Stomach (tissue), 19 donors: ENCODE measurements at places on chromosomes 2 and 18. TPM values are rescaled to one million over a fixed set of nuclear protein-coding genes. Genes with fewer than 3 reads are reported as not detected.

Gene ALPP
- not detected for total RNA-seq

- peak; percentile 90 for DNase-seq
Measured at GRCh38 chr18:48929941-48930713, 20.6 kb downstream of the SMAD7 start.

GRCh38 chr2:9692456-9693195 is 61.8 kb upstream of the YWHAQ start:
- no peak for DNase-seq

Gene AP1S3
- total RNA-seq, result 11.6 TPM

GRCh38 chr2:24972315-24972961 is 683 bp upstream of the DNAJC27 start:
- no peak for DNase-seq

DNA sequence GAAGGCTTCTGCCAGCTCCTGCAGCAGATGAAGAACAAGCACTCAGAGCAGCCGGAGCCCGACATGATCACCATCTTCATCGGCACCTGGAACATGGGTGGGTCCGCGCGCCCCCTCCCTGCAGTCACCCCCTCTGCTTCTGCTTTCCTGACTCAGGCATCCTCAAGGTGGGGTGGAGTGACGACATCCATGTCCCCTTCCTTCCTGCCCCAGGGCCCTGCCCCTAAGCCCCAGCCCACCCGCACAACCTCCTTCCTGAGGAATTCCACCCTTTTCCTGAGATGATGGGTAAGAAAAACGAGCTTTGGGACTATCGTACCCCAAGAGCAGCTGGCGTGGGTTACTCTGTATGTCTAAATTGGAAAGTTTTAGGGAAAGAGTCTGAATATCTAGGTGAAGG is 89.7 kb upstream of the ATG16L1 start:
- no peak for DNase-seq

DNA sequence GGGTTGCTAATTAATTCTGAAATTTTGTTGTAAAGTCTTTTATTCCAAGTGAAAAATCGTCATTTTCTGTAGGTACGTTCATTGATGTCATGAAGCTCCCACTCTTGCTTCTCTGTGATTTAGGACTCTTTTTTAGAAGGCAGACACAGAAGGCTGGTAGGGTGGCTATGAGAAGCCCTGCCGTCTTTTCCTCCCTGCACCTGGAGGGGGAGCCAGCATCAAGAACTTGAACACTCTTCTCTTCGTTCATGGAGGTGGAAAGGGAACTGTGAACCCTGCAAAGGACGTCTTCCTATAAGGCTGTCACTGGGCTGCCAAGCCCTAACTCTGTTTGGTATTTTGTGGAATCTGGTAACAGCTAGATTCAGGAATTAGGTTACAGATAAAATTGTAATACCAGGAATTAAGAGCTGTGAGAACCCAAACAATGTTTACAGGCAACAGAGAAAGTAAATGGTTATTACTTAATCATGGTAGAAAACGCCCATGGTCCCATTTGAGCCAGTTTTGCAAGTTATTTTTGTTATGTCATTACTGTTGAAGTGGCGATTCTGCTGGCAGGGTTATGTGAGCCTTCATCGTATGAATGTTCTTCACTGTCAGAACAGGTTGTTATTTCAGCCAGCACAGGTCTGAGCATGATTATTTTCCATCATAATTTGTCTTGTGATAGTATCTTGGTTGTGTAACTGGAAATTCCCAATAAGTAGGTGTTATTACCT is 112.2 kb downstream of the OSBPL6 start:
- DNase-seq, result peak; percentile 60

DNA sequence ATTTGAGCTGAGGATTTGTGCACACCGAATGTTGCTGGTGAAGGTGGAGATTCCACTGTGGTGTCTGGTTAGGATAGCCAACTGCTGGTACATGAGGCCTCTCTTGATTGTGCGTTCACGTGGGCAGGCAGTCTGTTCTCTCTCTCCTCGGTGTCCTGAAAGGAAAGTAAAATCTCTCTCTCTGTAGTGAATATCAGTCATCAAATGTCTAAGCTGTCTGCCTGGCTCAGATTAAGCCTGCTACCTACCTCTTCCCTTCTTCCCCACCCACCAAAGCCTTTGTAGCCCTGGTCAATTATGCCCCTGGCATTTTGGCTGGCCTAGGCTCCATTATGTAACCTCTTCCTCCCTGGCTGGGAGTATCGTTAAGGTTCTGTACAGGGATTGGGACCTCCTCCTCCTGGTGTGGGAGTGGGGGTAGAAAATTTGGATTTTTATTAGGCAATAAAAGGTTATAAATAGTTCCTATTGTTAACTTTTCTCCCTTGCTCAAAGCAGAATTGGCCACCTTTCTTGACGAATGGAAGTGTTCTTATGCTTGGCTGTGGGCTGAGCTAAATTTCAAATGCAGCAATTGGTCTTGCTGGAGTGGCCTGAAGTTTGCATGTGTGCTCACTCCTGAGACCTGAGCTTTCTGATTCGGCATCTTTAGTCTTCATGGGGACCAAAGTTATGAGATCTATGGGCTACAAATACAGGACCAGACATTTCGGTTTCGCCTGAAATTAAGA is 148.8 kb downstream of the WDSUB1 start:
- DNase-seq, result no peak

- DNase-seq, result no peak
Measured at GRCh38 chr18:63312737-63313395, 6.7 kb downstream of the BCL2 start.

DNA sequence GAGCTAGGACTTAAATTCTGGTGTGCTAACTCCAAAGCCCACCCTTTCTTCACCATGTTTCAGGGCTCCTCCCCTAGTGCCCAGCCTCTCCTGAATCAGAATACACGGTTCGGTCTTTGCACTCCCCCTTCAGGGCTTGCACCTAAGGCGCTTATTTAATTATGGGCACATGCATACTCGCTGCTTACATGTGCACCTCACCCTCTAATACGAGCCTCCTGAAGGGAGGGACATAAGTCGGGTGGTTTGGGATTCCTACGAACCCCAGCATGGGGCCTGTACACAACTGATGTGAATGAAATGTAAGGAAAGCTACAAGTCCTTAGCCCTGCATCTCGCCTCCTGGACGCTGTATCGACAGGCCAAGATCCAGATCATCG is 435 bp downstream of the IFT172 start:
- DNase-seq, result no peak

Gene TMEM200C
- not detected for total RNA-seq

DNA sequence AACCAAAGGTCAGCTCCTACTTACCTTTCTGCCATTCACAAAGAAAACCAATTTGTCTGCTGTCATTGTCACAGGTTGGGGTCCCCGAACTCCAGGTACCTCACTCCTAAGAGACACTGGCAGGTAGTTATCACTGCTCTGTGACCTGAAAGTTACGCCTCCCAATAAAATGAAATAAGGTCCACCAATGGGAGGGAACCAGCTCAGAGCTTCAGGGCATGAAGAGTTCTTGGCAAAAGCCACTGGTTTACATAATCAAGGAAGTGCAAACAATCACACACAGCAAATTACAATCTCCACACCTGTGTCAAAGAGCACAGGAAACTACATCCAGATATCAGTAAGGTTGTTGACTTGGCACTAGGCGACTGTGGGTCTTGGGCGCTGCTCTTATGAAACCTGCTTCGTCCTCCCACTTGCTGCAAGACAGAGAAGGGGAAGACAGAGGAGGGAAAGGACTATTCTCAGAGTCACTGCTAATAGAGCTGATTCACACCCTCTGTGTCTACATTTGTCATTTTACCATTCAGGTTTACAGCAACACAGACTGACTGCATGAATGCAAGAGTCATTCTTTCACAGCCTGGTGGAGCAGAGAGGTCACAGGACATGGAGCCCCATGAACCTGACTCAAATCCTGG is at the start of gene XDH:
TSS of gene XDH (minus strand) at position 142 of the 641 bp plus-strand sequence. CDS start at position 66, 76 bp downstream.
- DNase-seq, result peak; percentile 77

DNA sequence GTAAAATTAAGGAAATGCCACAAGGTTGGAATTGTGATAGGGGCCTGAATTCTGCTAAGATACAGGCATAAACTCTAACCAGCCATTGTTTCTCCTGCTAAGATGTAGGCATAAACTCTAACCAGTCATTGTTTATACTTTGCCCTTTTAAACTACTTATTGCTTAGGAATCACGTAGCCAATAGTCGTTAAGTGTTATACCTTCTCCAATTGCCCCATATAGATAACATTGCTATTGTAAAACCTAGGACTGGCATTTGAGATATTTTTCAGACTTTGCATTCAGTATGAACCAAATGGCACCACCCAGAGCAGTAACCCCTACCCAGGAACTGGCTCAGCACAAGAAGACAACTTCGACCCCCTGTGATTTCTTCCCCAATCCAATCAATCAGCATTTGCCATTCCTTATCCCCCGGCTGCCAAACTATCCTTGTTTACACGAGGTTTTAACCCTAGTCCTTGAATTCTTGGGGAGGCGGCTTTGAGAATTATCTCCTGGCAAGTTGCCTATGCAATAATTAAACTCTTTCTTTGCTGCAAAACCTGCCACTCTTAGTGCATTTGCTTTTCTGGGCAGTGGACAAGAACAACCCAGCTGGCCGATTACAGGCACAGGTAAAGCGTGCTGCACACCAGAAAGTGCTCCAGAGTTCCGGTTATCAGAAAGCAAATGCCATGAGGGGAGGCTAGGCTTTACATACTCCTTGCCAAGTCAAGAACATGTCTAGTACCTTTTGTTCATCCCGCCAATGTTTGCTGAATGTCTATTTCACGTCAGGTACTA is 167.6 kb downstream of the LAMA1 start:
- no peak for DNase-seq

Gene PRSS56
- not detected for total RNA-seq

GRCh38 chr18:3525870-3526420 is 76.0 kb downstream of the TGIF1 start:
- DNase-seq, result no peak

DNA sequence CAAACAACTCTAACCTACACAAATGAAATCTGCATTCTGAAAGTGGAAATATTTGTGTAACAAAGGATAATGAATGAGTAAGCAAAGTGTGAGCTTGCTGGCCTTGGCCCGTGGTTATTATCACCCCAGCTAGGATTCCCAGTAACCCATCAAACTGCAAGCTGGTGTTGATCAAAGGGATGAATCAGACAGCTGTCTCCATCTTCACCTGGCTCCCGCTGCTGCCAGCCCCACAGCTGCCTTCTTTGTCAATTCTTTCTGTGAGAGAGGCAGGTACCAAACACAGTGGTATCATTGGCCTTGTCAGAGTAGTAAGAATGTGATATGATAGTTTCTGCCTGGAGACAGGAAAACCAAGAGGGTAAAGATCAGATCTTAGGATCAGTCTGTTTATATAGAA is 25.2 kb upstream of the RGPD4 start:
- no peak for DNase-seq

GRCh38 chr18:48922801-48923730 is 27.7 kb downstream of the SMAD7 start:
- peak; percentile 87 for DNase-seq

Gene IL36RN
- total RNA-seq, result not detected

Gene MGAT4A
- total RNA-seq, result 42.2 TPM

Gene SDC1
- 70.3 TPM for total RNA-seq

Gene DNAH7
- 3.3 TPM for total RNA-seq

DNA sequence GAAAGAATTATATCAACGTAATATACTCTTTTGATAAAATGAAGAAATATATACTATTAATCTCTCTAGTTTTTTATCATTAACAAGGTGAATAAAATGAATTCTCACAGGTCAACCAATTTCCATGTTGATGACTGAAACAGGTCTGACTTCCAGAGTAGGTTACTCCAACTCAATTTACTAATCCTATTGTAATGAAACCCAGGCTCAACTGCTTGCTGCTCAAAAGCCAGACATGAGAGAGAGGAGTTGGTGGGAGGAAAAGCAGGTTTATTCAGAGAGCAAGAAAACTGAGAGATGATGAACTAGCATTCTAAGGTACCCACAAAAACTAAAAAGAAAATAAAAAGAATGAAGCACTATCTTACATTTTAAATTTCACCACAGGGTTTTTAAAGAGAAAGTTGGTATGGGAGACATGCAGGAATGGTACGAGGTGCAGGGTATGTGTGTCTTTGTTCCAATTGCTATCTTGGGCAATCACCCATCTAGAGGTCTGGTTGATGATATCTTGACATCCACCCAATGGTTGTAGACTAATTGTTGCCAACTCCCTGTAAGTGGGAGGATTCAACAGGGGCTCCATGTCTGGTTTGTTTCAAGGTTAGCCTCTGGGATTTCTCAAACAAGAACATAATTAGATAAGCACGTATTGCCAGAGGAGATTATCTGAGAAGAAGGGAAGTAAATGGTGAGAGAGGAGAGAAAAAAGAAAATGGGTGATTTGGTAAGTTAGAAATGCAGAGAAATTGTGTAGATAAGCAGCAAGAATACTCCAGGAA is 471.4 kb upstream of the REG3G start:
- no peak for DNase-seq

GRCh38 chr2:55314985-55315384 is 46.0 kb upstream of the MTIF2 start:
- no peak for DNase-seq

Gene LYPD1
- 8.4 TPM for total RNA-seq

DNA sequence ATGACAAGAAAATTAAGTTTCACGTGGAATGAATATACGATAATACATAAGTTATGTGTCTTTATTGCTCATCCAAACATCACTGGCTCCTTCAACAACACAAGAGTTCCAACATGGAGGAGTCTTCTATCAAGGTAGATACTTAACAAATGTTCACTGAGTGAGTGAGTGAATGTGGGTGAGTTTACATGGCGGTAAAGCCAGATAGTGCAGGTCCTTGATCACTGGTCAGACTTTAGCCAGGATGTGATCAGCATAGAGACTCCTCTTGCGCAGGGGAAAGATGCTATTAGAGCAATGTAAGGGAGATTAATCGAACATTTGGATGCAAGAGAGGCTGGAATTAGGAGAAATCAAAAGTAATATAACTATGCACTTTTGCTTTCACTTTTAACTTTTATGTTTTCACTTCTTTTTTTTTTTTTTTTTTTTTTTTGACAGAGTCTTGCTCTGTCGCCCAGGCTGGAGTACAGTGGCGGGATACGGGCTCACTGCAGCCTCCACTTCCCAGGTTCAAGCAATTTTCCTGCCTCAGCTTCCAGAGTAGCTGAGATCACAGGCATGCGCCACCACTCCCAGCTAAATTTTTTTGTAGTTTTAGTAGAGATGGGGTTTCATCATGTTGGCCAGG is 249.0 kb upstream of the ID2 start:
- DNase-seq, result no peak

DNA sequence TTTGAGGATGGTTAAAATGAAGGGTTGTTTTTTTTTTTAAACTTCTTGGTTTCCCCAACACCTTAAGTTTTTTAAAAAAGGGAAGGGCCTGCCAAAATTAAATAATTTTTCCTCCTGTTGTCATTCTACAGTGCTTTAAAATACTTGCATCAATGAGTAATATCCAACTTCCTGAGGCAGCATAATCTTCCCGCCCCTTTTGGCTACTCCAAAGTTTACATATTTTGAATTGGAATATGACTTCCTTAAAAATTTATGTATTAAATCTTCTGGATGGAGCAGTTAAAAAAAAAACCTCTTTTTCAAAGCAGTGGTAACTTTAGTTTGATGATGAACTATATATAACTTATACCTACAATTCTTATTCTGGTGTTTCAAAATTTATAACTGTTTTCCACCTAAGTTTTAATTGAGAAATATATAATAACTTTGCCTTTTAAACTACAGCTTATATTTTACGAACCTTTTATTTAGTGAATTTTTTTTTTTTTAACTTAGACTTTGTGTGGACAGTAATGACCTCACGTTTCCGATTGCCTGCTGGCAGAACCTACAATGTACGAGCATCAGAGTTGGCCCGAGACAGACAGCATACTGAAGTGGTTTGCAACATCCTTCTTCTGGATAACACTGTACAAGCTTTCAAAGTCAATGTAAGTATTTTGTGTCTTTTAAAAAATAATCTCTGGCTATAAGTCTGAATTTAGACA is 49.8 kb downstream of the PTPN4 start:
- DNase-seq, result no peak
